ENCODE measurements at places on chromosomes 16 and 17. TPM values are rescaled to one million over a fixed set of nuclear protein-coding genes. Genes with fewer than 3 reads are reported as not detected.

The PERCC1 gene
- total RNA-seq, result not detected

The HIGD1B gene
- not detected for total RNA-seq

The LDHD gene
- 0.39 TPM for total RNA-seq

The TNFSF13 gene
- total RNA-seq, result 0.26 TPM

DNA sequence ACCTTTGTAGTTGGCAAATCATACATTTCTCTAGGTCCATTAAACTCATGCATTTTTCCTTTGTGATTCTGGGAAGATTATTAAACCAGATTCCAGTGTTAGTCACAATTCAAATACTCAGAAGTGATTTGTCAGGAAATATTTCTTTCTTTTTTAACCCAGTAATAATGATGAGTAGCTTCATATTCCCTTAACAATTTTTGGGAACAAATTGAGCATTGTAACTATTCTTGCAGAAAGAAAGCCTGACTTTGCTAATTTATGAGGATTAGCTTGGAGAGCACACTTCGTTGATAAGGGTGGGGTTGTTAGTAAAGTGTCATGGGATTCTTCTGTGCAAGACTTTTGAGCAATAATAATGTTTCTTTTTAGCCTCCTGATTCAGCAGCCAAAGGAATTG, 18.7 kb upstream of the KRT24 start:
- DNase-seq, result no peak

GRCh38 chr17:28178800-28179199, 136.3 kb downstream of the NLK start:
- no peak for DNase-seq

DNA sequence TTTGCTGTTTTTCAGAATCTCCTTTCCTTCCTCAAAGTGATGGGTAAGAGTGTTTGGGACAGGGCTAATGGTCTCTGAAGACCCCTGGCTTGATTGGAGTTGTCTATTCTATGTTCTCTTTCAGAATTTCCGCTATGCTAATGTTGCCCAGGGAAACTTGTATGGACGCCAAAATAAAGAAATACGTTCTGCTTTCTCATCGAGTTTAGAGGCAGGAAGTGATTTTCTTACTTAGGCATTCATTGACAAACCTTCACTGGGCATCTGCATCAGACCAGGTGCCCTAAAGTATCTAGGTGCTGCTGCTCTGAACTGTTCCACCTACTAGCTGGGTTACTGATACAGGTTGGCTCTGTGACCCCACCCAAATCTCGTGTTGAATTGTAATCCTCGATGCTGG, 787.9 kb upstream of the EEF2KMT start:
- no peak for DNase-seq

DNA sequence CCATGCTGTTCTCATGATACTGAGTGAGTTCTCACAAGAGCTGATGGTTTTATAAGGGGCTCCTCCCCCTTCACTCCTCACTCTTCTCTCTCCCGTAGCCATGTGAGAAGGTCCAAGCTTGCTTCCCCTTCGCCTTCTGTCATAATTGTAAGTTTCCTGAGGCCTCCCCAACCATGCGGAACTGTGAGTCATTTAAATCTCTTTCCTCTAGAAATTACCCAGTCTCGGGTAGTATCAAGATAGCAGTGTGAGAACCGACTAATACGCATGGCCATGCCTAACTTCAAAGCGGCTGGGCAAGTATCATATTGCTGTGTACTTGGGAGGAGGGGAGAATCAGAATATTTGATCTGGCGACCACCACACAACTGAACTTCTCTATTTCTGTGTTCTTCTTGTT, 88.3 kb downstream of the PRKCB start:
- DNase-seq, result no peak
